ENCODE measurements at places on chromosomes 7 and 10.

- peak; percentile 39 for DNase-seq
These were observed 30.3 kb downstream of the C7orf33 start for GRCh38 chr7:148620749-148621359.

GRCh38 chr7:105439174-105439893, 50.6 kb upstream of the SRPK2 start:
- DNase-seq = no peak

GRCh38 chr7:82975811-82976468, 186.7 kb downstream of the PCLO start:
- DNase-seq = no peak

GRCh38 chr10:10658172-10658785, 359.4 kb upstream of the CELF2 start:
- no peak for DNase-seq

- DNase-seq = no peak
These were observed 153.3 kb downstream of the STK31 start for GRCh38 chr7:23863209-23863787.

DNA sequence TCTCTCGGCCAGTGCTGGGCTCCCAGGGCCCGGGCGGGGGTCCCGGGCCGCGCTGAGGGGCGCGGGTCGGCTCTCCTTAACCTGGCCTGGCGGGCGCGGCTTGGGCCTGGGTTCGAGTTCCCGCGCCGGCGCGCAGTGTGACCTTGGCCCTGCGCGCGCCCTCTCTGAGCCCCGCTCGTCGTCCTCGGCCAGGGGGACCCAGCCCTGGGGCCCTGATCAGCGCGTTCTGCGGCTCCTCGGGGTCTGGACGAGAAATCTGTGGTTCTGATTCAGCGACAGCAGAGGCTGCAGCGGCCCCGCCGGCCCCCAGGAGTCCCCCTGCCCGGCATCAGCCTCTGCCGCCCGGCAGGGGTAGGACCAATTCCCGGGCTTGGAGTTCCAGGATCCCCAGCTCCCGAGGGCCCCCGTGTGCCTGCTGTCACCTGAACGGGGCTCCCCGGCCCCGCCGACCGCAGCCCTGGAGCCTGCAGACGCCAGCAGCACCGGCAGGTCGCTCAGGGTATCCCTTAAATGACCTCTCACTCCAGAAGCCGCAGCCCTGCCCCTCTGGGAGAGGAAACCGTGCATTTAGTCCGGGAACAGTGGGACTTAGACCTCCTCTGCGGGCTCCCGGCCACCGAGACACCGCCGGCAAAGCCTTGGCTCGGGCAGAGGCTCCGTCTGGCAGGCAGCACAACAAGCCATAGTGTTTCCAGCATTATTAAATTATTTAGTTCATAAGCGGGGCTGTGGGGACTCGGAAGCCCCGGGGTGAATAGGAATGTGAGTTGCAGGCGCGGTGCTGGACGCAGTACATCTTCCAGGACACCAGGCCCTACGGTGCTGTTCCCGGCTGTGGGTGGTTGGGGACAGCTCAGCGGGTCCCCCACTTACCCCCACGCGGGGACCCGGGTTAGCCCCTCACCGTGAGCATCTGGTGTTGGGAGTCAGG, 572 bp downstream of the CHST12 start:
- no peak for DNase-seq

DNA sequence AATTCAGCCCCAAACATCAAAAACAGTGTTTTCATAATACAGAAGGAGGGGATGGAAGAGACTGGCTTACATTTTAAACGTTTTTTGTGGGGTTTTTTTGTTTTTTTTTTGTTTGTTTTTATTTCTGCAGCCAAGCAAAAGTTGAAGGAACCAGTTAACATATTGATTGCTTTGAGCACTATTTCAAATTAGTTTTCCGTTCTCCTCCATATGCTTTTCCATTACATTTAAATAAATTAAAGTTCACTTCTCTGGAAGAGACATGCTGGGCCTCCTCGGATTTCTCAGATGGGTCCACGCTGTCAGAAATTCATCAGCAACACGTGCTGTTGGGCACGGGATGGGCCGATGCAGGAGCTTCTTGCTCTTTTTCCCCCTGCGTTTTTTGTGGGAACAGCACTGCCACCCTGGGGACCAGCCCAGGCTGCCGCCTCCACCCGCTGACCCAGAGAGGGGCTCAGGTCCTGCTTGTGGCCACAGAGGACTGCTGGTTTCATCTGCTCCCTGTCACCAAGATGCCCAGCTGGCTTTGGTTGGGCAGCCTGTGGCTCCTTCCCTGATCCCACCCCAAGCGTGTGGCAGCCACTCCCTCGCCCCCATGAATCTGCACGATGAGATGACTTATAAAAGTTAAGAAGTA, 67.7 kb upstream of the CHST15 start:
- DNase-seq = no peak

- no peak for DNase-seq
These were observed 16.3 kb upstream of the BAMBI start for GRCh38 chr10:28661035-28661434.

DNA sequence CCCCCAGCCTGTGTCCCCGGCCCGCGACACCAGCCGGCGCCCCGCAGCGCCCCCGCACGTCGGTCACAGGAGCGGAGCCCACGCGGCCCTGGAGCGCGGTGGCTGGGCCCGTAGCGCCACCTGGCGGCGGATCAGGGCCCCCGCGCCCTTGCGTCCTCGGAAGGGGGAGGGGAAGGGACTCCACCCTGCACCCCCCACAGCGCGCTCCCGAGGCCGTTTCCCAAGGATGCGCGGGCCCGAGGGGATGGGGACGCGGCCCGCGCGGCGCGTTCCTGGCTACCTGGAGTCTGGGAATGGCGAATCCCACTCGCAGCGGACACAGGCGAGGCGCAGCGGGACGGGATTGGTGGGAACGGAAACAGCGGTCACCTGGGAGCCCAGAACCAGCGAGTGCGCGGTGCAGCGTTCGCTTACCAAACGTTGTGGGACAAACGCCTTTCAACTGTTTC, 23.8 kb upstream of the MKI67 start:
- peak; percentile 73 for DNase-seq

DNA sequence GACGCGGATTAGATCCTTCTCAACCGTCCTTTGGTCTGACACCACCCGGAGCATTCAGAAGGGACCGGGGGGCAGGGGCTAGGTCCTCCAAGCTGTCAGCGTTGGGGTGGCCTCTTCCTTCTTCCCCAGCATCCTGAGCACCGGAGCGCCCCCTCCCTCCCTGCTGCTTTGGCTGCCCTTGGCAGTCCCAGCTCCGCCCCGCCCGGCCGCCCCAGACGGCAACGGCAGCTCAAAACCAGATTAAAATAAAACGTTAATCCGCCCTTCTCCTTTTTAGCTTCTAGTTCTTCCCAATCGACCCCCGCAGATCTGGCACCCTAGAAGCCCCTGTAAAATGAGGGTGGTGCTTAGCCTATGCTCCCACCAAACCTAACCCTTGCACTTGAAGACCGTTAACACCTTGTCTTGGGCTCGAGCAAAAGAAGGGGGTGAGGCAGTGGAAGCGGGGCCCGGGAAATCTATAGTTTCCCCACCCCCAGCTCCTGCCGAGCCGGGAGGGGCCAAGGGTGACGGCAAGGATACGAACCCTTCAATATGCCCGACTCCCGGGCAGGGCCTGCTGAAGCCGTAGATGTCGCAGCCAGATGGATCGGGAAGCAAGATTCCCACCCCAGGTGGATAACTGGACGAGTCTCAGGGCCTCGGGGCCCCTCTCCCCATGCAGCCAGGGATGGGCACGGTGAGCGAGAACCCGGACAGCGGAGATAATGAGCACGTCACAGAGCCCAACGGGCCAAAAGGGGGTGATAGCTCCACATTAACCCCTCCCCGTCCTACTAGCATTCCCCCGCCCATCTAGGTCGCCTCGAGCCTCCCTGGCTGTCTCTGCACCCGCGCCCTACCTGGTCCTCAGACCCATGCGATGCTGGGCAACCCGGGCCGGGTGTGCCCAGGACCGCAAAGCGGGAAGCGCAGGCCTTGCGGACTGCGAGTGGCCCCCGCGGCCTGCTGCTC, 169.7 kb downstream of the NRF1 start:
- DNase-seq = no peak

DNA sequence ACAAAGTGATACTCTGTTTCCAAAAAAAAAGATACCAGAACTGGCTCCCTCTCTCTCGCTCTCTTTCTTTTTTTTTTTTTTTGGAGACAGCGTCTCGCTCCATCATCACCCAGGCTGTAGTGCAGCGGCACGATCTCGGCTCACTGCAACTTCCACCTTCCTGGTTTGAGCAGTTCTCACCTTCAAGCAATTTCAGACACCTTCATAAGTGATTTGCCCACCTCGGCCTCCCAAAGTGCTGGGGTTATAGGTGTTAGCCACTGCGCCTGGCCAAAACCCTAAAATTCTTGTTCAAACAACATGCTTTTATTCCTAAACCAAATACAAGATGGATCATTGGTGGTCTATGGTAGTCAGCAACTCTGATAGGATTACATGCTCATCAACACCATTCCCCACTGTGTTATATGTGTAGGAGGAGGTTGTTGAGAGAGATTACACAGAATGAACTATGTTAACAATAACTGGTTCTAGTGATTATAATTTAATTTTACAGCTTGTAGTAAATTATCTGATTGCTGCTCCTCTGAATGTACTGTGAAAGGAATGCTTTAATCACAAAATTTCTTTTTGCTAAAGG, 15.5 kb downstream of the ACBD5 start:
- peak; percentile 14 for DNase-seq

GRCh38 chr10:22159979-22160378, 57.8 kb downstream of the EBLN1 start:
- DNase-seq = no peak

DNA sequence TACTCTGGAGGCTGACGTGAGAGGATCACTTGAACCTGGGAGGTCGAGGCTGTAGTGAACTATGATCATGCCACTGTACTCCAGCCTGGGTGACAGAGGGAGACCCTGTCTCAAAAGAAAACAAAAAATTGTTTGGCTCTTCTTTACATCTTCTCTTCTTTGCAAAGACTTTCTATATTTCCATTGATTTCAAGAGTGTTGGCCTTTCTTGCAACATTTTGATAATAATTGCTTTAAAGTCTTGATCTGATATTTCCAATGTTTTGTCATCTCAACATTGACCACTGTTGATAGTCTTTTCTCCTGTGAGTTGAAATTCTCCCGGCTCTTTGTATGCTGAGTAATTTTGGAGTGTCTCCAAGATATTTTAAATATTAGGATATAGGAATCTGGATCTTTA, 17.8 kb upstream of the CLDN4 start:
- no peak for DNase-seq

DNA sequence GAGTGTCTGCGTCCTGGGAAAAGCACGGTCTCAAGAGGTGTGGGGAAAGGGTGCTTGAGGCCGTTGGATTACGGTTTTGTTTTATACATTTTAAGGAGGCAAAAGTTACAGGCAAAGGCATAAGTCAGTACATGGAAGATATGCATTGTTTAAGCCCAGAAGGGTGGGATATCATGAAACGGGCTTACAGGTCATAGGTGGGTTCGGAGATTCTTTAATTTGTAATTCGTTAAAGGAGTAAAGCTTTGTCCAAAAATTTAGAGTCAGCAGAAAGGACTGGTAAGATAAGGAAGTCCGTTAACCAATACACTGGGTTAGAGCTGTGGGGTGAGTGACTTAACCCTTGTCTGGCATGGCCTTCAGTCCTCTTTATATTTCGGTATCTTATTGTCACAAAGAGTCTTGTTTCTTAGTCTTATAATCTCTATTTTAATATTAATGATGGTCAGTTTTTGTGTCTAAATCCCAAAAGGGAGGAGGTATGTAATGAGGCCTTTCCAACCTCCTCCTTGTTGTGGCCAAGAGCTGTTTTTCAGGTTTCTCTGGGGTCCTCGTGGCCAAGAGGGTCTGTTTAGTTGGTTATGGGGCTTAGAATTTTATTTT, 12.7 kb downstream of the TSPAN14 start:
- no peak for DNase-seq

DNA sequence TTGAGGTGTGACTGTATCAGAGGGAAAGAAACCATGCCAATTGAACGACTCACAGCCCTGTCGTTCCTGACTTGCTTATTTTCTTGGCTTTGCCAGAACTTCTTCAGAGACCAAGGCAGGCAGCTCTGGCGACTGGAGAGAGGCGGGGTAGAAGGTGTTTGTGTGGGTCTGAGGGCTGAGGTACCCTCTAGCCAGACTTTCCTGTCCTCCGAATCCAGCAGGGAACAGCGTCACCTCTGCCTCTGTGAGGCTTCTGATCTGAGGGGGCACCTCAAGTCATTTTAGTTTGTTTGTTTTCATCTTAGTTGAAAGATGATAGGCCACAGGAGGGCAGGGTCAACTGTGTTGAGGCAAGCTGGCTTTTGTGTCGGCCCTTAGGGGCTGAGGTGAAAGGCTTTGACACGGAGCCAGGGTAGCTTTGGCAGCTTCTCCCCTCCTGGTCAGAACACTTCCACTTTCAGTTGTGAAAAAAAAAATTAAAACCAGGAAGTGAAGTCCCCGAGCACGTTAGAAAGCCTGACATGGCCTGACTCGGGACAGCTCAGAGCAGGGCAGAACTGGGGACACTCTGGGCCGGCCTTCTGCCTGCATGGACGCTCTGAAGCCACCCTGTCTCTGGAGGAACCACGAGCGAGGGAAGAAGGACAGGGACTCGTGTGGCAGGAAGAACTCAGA, 1.9 kb downstream of the ACSL5 start:
- DNase-seq = peak; percentile 56

- no peak for DNase-seq
These were observed 364.8 kb upstream of the IGFBP3 start for GRCh38 chr7:46285878-46286277.

GRCh38 chr10:110475722-110476515, 21.8 kb upstream of the DUSP5 start:
- DNase-seq = no peak

GRCh38 chr7:80640846-80641245, 2.4 kb downstream of the CD36 start:
- no peak for DNase-seq

GRCh38 chr7:151838861-151839381, 38.0 kb downstream of the PRKAG2 start:
- peak; percentile 78 for DNase-seq

DNA sequence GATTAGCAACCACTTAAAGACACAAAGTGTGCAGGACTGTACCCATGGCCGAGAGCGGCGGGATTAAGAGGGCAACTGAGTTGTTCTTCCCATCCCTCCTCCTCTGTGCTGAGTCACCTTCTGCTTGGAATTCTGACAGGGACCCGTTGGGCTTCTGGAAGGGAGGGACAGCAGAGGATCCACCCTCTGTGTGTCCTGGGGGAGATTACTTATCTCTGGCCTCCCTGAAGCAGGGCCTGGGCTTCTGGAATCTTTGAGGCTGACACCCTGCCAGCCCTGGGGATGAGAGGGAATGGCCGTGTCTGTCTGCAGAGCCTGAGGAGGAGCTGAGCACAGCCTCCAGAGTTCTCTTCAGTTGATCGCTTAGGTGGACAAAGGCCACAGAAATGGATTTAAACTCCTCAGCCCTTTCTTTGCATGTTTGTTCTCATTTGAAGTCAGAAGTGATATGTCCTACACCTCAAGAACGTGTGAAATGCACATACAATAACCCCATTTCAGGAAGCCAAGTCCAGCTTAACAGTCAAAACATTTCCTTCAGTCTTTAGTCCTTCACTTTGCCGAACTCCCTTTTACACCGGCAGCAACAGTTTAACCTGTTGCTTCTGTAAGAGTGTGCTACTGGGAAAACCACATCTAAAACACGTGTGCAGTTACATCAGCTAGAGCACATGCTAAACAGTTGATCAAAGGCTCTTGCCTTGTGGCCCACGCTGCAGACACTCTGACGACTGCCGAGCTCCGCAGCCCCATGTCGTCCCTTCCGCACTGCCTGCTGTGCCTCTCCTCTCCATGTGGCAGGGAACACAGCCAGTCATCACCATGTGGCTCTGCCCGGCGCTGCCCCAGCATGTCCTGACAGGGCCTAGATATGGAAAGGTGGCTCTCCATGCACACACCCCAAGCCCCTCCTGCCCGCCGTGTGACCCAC, 55.7 kb downstream of the IKZF1 start:
- peak; percentile 89 for DNase-seq
